Right atrium auricular region (tissue), 2 donors: ENCODE measurements at places on chromosomes 4 and X. TPM values are rescaled to one million over a fixed set of nuclear protein-coding genes. Genes with fewer than 3 reads are reported as not detected.
A peak's percentile ranks its signal among the peaks of the same experiment; 100 is the strongest.

- no peak for DNase-seq
Observed at GRCh38 chr4:119110121-119110520, 25.5 kb upstream of the MYOZ2 start.

DNA sequence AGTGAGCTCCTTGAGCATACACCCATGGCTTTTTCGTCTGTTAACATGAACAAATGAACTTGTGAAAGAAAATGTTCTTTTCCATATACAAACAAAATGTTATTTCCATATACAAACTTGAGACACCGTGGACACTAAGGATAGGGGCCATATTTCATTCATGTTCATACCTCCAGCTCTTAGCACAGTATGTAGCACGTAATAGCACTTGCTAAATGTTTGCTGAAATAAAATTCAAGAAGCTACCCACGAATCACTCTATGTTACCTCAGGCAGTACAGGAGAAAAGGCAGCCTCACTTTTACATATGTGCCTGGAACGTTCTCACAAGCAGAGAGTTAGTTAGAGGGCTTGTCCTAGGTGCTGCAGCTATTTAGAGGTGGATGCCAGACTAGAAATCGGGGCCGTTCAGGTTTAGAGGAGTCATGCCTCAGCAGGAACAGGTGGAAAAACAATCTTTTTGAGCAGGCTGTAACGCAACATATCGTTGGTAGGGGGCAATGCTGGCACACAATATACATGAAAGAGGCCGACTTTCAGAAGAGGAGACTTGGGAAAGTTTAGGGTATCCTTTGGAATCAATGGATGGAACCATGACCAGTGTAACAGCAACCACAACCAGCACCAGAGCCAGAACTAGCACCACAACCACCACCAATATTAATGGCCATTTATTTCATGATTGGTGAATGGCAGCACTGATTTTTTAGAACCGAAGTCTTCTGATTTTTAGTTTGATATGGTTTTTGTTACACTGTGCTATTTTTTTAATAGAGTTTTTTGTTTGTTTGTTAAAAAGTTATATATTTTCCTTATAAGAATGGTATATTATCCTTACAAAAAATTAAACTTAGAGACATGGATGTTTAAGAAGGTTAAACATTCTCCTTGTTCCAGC, 14.8 kb upstream of the PAQR3 start:
- no peak for DNase-seq

GRCh38 chr4:100288161-100288560, 97.9 kb upstream of the DDIT4L start:
- no peak for DNase-seq

DNA sequence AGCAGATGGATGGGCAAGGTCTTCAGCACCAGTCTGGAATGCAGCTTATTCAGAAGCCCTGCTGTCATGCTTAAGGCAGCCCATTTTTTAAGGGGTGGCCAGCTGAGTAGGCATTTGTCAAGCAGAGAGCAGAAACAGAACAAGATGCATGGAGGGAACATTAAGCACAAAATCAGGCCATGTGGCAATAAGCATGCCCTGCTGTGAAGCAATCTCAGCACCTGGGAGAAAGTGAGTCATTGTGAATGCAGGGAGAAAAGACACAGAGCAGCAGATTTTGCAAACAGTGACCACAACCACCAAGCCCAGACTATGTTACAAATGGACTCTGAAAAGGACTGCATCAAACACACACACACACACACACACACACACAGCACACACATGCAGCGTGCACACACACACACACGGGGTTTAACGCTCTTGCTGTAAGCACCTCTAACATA, 94.1 kb upstream of the GALNT7 start:
- no peak for DNase-seq

DNA sequence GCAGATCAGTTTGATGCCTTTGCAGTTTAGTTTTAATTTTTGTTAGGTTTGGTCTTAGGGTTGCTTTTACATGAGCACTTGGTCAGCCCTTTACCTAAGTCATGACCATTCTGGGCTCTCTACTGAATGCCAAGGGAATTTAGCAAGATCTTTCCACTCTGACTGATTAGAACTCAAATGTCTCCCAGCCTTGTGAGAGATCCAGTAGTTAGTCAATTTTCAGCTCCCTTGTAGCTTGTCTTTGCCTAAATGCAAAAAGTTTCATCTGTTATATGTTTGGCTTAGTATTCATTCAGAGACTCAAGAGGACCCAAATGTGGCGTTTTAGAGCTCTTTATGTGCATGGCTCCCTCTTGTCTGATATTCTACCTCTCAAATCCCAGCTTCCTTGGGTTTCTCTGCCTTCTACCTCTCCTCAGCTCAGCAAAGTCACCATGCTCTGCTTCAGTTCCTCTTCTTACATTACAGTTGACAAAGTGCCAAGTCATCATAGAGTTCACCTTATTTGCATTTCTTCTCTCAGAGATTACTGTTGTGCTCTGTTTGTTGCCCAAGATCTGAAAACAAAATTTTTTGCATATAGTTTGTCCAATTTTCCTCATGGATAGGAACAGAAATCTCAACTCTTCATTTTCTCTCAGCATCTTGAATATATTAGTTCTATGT, 17.5 kb upstream of the JAKMIP1 start:
- no peak for DNase-seq

- no peak for DNase-seq
Observed at GRCh38 chrX:49197543-49198087, 2.4 kb downstream of the SYP start.

DNA sequence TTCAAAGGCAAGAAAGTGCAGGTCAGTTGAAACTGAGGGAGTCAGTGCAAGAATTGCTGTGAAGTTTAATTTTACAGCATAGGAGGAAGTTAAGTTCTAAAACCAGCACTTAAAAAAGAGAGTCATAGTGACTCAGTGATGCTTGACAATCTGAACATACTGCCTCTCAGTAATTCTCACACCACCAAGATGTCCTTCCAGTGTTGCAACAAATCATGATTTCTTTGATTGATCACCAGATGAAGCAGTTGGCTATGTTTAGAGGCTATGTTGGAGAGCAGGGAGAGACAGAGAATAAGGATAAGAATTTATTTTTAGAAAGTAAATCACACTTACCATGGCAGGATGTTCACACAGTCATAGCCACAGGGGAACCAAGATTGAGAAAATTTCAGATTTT, 13.2 kb downstream of the TRIM2 start:
- DNase-seq = no peak

DNA sequence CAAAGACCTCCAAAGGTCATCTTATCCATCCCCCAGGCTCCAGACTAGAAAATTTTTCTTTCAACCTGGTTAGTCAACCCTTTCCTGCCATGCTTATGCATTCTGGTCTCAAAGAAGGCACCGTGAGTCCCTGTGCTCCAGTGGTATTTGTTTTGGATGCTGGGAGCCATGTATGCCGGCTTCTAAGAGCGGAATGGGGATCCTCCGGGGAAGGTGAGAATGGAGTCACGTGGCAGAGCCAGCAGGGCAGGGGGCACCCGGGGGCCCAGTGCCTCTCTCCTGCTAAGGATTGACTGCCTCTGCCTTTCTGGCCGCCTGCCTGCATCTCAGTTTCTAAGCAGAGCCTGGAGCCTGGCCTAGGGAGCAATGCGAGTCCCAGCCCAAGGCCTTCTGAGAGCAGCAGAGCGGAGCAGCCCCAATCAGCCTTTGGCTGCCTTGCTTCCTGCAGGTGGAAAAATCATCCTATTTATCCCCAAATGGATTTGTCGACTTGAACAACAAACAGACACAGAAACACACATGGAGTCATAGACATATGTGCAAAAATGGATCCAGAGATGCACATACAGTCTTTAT, 141.0 kb downstream of the PJA1 start:
- no peak for DNase-seq

- no peak for DNase-seq
Observed at GRCh38 chr4:124940387-124940786, 227.9 kb upstream of the ANKRD50 start.

- DNase-seq = no peak
Observed at GRCh38 chrX:149213264-149213663, 291.8 kb downstream of the IDS start.

GRCh38 chrX:20382518-20383297, 116.0 kb upstream of the RPS6KA3 start:
- DNase-seq = no peak

DNA sequence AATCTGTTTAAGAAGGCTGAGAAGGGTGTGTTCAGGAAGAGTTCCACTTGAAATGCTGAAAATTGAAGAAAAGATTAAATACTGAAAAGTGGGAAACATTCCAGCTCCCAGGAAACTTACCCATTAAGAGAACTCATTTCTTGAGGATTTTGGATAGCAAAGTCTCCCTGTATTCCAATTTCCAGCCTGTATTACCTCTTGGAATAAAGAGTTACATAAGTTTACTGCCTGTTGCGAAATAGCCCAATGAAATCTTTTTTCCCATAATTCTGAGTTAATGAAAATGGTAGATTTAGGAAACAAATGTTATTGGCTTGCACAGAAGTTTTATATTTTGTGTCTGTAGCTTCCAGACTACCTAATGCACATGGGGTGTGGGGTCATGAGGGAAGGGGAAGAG, 12.0 kb downstream of the NHSL2 start:
- no peak for DNase-seq

DNA sequence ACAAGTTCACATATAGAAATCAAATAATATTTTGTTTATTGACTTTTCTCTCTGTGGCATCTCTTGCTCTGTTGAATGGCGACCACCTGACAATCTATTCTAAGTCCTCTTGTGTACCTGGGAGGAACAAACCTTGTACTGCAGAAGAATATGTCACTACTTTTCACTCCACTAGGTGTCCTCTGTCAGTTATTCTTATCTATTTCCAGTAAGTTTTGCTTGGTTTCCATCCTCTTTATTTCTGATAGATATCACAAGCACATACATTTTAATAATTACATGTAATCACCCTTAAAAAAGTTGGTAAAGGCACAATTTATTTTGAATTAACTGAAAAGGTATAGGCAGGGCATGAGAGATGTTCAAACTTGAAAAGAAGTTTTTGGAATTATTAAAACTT, 238.4 kb downstream of the SNCA start:
- DNase-seq = no peak

DNA sequence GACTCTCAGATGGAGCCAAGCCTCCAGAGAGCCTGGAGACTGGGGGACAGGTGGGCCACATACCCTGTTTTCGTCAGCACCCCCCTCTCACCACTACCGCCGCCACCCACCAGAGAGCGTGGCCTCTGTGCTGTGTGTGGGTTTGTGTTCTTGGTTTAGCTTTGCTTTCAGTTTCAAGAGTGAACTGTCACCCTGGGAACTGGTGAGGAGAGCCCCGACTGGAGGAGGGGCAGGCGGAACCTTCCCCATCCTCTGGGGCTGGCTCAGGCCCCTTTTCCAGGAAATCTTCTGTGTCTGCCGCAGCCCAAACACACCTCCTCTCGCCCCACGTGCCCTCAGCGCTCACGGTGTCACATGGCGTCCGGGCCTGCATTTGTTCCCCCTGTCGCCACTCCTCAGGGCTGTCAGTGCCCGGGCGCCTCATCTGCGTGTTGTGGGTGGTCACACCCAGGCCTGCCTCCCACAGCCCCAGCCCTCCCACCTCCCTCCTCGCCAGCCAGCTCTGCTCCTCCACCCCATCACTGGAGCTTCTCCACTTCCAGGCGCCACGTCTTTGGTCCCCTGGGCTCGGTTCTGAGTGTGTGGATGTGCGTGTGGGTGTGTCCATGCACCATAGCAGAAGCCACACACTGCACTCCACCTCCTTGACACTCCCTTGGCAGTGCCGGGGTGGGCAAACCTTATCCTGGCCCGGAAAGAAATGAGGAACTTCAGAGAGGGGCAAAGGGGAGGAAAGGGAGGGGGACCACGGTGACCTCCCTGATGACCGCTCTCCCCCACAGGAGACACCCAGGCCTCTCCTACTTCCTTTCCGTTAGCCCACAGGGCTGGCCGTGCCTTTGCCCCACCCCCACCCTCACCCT, 27.8 kb downstream of the ELF4 start:
- peak; percentile 64 for DNase-seq

DNA sequence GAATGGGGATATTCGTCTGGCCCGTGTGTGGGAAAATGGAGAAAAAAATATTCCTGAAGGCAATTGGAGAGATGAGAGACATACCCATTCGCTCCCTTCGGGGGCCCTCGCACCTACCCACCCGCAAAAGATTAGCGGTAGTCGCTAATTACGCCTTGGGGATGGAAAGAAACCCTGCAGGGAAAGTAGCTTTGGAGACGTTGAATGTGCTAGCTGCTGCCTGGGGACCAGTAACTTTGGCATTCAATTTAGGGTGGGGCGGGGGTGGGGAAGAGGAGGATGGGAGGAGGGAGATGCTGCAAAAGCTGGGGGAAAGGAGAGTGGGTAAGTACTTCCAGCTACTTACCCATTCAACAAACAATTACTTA, 407 bp upstream of the ZC4H2 start:
- no peak for DNase-seq

GRCh38 chr4:142631836-142632235, 214.3 kb downstream of the INPP4B start:
- no peak for DNase-seq

- DNase-seq = no peak
Observed at GRCh38 chrX:22057667-22058066, 25.5 kb downstream of the PHEX start.

DNA sequence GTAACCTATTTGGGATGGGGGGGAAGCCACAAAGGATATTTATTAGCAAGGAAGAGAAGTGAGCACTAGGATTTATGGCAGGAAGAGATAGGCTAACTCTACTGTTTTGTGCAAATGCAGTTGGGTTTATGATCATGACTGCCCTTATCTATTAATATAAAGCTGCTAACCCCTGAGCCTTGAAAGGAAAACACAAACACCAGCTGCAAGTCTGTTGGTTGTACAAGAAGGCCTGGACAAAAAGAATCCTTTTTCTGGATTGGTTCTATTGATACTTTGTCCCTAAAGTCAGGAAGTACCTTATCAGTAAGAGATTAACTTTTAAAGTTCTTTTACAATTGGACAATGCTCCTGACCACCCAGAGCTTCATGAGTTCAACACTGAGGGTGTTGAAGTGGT, 188.8 kb downstream of the LRBA start:
- DNase-seq = no peak

- no peak for DNase-seq
Observed at GRCh38 chrX:2696698-2697215, 5.7 kb downstream of the CD99 start.

The FOXP3 gene
- total RNA-seq = not detected

The GPR50 gene
- not detected for total RNA-seq

The DOK7 gene
- 31.0 TPM for total RNA-seq

The DMP1 gene
- not detected for total RNA-seq

The SMARCA1 gene
- total RNA-seq = 24.1 TPM

The HCCS gene
- 24.0 TPM for total RNA-seq

The FGG gene
- not detected for total RNA-seq

The SH3TC1 gene
- 8.9 TPM for total RNA-seq

The MAOB gene
- total RNA-seq = 21.0 TPM

The GUCY1A1 gene
- 52.5 TPM for total RNA-seq

The ETDB gene
- not detected for total RNA-seq

The CXCL13 gene
- total RNA-seq = not detected

The FGF16 gene
- not detected for total RNA-seq
